ENCODE measurements at places on chromosomes 13 and 19. TPM values are rescaled to one million over a fixed set of nuclear protein-coding genes. Genes with fewer than 3 reads are reported as not detected.

- no peak for DNase-seq
These were observed 6.3 kb downstream of the MAP1S start for GRCh38 chr19:17725422-17726078.

GRCh38 chr13:111278258-111278657 is 42.2 kb upstream of the TEX29 start:
- DNase-seq: no peak

Gene ZNF829
- 2.6 TPM for polyA plus RNA-seq

DNA sequence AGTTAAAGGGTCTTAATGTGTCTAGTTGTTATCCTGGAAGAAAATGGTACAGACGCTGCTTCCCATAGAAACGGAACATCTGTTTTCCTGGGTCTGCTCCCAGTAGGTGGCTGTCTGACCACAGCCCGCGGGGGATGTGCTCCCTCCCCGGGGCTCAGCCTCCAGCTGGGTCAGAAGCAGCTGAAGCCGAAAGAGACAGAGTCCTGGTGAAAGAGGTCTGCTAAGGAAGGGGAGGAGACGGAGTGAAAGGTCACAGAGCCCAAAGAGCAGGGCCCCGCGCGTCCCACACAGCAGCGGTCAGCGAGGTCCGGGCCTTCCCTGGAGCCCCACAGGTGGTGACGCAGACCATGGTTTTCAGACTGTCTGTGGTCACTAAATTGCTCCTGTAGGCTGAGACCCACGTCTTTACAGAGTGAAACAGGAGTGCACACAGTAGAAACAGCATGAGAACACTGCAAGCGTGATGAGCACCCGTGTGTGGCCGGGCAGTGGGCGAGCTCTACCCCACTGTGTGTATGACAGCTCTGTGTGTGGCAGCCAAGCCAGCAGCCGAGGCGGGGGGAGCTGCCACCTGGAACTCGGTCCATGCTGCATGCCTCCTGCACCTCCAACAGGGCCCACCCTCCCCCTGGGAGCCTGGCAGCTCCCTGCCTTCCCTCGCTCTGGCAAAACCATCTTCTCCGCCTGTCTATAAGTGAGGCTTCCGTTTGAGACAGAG is 52.0 kb upstream of the C13orf46 start:
- no peak for DNase-seq

Gene ADM5
- polyA plus RNA-seq: 1.4 TPM

Gene B3GLCT
- 5.8 TPM for polyA plus RNA-seq

DNA sequence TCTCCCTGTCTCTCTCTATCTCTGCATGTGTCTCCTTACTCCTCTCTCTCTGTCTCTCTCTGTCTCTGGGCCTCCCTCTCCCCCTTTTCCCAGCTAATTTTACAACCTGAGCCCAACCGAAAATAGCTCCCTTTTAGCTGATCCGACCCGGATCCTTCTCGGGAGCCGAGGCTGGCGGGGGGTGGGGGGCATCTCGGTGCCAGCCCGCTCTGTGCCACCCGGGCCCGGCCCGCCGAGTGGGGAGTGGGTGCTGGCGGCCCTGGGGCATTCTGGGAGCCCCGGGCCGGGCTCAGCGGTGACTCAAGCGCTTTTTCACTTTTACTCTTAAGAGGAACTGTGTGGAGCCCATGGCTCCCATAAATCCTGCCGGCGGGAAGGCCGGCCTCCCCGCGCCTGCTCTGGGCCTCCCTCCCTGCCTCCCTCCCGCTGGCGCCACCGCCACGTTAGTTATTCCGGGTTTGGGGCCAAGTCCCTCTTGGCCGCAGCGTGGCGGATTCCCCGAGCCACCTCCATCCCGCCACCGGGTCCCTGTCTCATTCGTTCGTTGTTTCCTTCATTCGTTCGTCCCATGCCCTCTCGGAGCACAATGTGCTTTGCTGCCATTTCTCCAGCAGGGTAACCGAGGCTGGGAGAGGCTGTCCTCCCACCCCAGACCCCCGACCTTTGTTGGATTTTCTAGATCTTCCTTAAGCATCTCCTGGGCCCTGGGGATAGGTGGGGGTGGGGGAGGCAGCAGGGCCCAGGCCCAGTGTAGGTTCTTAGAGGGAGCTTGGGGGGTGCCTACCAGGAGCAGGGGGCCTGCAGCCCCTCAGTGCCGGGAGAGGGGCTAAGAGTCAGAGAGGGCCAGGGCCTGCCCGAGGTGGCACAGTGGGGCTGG is 3.2 kb downstream of the NFIC start:
- no peak for DNase-seq

DNA sequence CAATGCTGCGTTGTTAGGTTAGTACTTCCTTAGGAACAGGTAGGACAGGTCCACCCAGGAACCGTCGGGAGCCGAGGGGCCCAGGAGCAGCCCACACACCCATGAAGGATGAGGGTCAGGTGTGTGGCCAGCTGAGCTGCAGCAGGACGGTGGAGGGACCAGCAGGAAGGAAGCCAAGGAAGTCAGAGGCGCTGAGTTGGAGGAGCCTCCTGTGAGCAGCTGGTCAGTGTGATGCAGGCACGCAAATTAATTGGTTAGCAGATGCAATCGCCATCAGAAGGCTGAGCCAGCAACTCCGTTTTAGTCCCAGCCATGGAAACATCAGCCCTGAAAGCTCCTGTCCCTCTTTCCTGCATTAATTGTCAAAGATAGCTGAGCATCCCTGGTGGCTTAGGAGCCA is 114.9 kb upstream of the SOX1 start:
- DNase-seq: no peak

GRCh38 chr13:43268632-43269031 is 245.2 kb downstream of the DNAJC15 start:
- DNase-seq: no peak

Gene PSPN
- 2.5 TPM for polyA plus RNA-seq

Gene OR7D2
- 0.03 TPM for polyA plus RNA-seq

- no peak for DNase-seq
These were observed 3.2 kb downstream of the ZNF562 start for GRCh38 chr19:9671655-9672054.

DNA sequence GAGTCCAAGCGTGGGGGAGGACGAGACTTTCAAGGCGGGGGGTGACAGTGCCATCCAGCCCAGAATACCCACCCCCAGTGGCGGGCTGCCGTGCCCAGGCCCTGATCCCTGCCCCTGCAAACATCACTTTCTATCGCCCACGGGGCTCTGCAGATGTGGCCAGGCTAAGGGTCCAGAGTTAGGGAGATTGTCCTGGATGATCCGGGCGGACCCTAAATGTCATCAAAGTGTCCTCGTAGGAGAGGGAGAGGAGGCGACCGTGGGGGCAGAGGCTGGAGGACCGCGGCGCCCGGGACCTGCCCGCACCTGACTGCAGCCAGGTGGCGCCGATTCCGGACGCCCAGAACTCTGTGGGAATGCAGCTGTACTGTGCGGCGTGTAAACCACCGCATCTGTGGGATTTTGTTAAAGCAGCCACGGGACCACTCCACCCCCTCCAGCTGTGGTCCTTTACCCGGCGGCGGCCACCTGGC is 32.4 kb downstream of the GJA3 start:
- DNase-seq: no peak

- no peak for DNase-seq
These were observed 54.3 kb downstream of the MTMR6 start for GRCh38 chr13:25232937-25233515.

DNA sequence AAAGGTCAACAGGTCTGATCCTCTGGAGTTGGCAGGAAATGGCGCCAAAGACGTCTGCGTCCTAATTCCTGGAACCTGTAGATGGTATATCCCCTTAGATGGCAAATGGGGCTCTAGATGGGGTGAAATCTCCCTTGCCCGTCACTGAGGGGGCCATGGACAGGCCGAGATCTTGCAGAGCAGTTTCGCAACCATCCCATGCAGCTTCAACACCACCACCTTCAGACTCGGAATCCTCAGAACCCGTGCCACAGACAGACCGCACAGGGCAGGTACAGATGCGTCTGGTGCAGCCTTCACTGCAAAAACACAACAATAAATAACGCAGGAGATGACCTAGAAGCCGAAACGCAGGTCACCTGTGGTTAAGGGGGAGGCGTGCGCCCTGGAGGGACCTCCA is 17.7 kb downstream of the REXO1 start:
- no peak for DNase-seq

GRCh38 chr13:39536274-39536673 is 66.7 kb downstream of the LHFPL6 start:
- DNase-seq: no peak

DNA sequence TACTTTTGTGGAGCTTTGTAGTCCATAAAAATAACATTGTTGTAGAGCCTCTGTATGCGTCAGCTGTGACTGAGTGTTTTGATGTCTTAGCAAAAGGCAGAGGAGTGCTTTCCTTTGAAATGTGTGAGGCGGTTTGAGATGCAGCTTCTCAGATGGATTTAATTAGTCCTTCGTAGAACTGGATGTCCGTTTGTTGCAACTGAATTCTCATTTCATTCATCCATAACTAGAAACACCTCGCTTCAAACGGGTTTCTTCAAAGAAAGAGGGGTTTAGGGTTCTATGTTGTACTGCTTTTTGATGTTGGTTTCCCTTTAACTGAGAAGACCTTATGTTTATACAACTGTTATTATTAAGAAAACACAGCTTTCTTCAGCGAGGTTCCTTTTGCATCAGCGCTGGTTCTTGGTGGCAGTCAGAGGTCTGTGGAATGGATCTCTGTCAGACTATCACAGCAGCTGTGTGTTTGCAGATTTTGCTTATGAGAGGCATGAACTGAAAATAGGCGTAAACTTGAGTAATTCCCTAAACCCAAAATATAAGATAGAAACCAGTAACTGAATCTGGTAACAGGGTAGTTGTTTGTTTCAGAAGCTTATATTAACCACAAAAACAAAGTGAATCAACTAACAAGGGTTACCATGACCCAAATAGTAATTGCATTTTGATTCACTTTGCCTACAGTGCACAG is 194.4 kb downstream of the GGACT start:
- DNase-seq: no peak

DNA sequence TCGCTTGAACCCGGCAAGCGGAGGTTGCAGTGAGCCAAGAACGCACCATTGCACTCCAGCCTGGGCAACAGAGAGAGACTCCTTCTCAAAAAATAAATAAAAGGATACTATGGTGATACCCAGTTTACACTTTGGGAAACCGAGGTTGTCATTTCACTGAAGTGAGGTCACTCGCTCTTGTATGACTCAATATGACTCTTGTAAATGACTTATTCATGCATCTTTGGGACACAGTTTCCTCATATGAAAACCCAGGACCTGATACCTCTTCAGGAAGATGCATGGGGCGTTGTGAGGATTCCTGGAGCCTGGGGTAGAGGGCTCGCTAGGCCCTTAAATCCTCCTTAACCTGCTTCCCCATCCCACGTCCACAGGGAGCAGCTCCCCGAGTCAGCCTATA is 4.5 kb downstream of the PSMD8 start:
- DNase-seq: no peak

Gene OR2Z1
- not detected for polyA plus RNA-seq

GRCh38 chr13:100438059-100438788 is 150.4 kb downstream of the GGACT start:
- no peak for DNase-seq

DNA sequence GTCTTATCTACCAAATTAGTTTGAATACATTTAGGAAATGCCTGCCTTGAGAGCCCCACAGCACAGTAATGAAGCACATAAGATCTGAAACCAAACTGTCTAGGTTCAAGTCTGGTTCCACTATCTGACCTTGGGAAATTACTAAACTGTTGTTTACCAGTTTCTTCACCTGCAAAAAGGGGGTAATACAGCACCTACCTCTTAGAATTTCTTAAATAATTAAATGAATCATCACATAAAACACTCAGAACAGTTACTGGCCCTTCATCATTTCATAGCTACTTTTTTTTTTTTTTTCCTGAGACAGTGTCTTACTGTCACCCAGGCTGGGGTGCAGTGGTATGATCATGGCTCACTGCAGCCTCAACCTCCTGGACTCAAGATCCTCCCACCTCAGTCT is 59.6 kb downstream of the USP12 start:
- no peak for DNase-seq

- DNase-seq: no peak
These were observed 68.2 kb downstream of the CDADC1 start for GRCh38 chr13:49315756-49316482.

Gene TUBB4A
- polyA plus RNA-seq: 7.3 TPM

DNA sequence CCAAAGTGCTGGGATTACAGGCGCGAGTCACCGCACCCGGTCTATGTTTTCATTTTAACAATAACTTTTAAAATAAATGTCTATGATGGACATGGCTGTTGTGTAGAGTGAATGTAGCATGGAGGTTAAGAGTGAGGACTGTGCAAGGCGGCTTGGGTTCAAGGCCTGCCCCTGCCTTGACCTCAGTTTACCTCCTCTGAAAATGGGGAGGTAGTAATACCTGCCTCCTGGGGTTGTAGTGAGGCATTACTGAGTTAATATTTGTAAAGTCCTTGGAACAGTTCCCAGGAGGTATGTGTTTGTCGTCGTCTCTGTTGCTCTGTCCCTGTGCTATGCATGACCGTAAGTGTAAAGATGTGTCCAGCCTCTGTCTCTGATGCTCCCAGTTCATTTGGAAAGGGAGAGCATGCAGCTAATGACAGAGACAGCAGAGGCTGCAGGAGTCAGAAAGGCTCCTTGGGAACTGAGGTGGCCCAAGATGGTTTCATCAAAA is 9.4 kb downstream of the GARRE1 start:
- no peak for DNase-seq
